ENCODE measurements at places on chromosomes 6 and 20.

GRCh38 chr6:135141728-135142127, 39.4 kb upstream of the MYB start:
- no peak for DNase-seq

- peak; percentile 75 for DNase-seq
These were observed 15.9 kb upstream of the PEDS1 start for GRCh38 chr20:50169329-50169823.

- DNase-seq, result no peak
These were observed 54.1 kb upstream of the PTPRT start for GRCh38 chr20:43243672-43244269.

- no peak for DNase-seq
These were observed 126.5 kb upstream of the HDGFL1 start for GRCh38 chr6:22442826-22443225.

DNA sequence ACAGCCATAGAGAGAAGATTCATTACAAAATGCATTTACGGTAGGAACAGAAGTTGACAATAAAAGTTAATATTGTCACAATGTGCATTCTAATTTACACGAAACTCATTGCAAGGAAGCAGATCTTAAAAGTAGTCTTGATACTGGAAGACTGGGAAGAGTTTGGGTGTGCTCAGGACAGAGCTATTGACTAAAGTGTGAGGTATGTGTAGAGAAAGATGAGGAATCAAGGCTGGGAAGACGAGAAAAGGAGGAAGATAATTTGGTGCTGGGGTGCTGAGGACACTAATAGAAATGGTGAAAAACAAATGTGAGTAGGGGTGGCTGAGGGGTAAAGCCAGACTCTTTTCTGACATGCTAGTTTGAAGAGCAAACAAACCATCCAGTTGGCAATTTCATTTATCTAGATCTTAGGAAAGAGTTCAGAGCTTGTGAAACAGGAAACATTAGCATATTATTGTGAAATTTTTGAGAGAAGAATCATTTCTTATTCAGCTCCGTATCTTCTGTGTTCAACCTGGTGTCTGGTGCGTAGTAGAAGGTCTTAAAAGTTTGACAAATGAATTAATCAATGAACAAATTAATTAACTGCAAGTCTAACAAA, 72.7 kb downstream of the ELOVL4 start:
- DNase-seq, result no peak
